ENCODE measurements at places on chromosomes 2 and 18. TPM values are rescaled to one million over a fixed set of nuclear protein-coding genes. Genes with fewer than 3 reads are reported as not detected.

DNA sequence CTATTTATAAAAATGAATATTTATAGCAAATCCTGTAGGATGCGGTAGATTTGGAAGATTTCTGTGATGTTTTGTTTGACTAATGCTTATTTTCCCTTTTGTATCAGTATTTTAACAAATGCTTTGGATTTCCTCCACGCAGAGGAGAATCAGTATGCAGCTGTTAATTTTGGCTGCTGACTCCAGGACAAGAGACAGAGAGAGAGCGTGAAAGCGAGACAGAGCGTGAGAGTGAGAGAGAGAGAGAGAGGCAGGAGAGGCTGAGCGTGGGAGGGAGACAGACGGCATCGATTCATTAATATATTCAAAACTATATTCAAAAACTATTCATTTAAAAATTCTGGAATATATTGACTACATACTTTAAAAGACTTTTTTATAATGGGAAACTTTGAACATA, 62.5 kb downstream of the RRM2 start:
- H3K27me3 ChIP-seq: no peaks in the 10 kb centered on the region
- DNase-seq: no peak
- no peaks in the 10 kb centered on the region for H3K4me1 ChIP-seq

RALB gene
- total RNA-seq: 15.8 TPM

DNA sequence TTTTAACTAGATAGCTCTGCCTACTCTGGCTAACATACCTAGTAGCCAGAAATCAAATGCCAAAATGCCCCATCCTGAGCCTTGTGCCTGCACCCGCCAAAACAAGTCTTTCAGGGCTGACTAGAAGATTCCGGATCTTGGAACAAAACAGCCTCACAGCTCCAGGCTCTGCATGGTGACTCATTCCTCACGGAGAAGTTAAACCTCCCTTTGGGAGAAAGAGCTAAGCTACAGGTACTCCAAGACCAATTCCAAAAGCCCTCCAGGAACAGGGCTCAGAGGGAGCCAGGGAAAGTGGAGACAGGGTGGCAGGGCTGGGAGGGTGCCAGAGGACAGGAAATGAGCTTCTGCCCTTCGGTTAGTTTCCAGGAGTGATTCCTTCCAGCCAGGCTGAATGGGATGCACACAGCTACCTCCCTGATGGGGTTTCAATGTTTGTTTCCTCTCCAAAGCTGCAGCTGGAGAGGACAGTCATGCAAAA, 295.6 kb downstream of the TNS1 start:
- no peaks in the 10 kb centered on the region for H3K36me3 ChIP-seq
- H3K4me3 ChIP-seq: no peak overlapping the region
- no peak for DNase-seq
- H3K27me3 ChIP-seq: no peaks in the 10 kb centered on the region
- no peak overlapping the region for H3K27ac ChIP-seq

GRCh38 chr18:41879256-41879655, 75.8 kb upstream of the PIK3C3 start:
- no peaks in the 10 kb centered on the region for H3K36me3 ChIP-seq
- DNase-seq: no peak
- H3K27me3 ChIP-seq: no peaks in the 10 kb centered on the region
- no peak overlapping the region for H3K4me3 ChIP-seq

GRCh38 chr18:68449292-68449691, 265.6 kb downstream of the TMX3 start:
- H3K27me3 ChIP-seq: no peaks in the 10 kb centered on the region
- no peak for DNase-seq
- H3K27ac ChIP-seq: no peak overlapping the region
- H3K4me1 ChIP-seq: no peaks in the 10 kb centered on the region
- H3K4me3 ChIP-seq: no peak overlapping the region

MC5R gene
- total RNA-seq: not detected

CRYGD gene
- total RNA-seq: not detected

- H3K4me1 ChIP-seq: no peaks in the 10 kb centered on the region
- DNase-seq: no peak
- no peak overlapping the region for H3K4me3 ChIP-seq
- no peaks in the 10 kb centered on the region for H3K36me3 ChIP-seq
- H3K27ac ChIP-seq: no peak overlapping the region
These were observed 267.9 kb downstream of the NYAP2 start for GRCh38 chr2:225667445-225667844.

ITGA4 gene
- 0.85 TPM for total RNA-seq

DNA sequence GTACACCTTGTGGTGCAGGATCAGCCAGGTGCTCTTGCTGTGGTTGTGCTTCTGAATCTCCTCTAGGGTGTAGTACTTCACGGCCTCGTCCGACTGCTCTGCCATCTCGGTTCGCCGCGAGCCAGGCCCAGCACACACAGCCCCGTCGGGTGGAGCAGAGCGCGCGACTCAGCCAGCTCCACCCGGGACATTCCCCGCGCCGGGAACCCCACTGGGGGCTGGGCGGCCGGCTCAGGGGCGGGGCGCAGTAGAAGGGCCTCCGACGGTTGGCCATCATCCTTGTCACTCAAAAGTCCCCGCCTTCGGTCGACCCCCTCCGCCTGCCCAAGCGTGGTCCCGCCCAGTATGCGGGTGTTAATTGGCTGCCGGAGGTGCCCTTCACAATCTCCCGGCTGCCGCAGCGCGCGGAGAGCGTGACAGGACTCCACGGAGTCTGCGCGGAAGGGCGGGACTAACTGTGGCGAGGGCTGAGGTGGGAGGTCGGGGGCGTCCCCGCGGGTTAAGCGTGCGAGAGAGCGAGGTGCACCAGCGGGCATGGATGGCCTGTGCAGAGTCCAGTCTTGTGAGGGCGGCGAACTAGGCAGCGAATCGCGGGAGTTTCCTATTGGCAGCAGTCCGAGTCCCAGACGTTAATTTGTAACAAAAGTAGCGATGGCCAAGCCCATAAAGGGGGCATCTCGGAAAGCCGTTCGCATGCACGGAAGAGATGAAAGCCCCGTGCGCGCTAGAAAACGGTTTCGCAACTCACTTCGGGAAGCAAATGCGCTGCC, at the start of gene CYB5A:
Gene CYB5A, minus strand, starts transcription at position 193 of the 770 bp plus-strand sequence. Its CDS starts 88 bp downstream, at position 105.
- H3K27me3 ChIP-seq: no peaks in the 10 kb centered on the region
- H3K4me1 ChIP-seq: no peaks in the 10 kb centered on the region
- no peaks in the 10 kb centered on the region for H3K36me3 ChIP-seq

GRCh38 chr2:64203858-64204632, 59.8 kb upstream of the PELI1 start:
- H3K36me3 ChIP-seq: no peaks in the 10 kb centered on the region
- no peak overlapping the region for H3K27ac ChIP-seq
- H3K27me3 ChIP-seq: no peaks in the 10 kb centered on the region
- no peak for DNase-seq

ELMOD3 gene
- 7.8 TPM for total RNA-seq

FHL2 gene
- total RNA-seq: 5.2 TPM

DNA sequence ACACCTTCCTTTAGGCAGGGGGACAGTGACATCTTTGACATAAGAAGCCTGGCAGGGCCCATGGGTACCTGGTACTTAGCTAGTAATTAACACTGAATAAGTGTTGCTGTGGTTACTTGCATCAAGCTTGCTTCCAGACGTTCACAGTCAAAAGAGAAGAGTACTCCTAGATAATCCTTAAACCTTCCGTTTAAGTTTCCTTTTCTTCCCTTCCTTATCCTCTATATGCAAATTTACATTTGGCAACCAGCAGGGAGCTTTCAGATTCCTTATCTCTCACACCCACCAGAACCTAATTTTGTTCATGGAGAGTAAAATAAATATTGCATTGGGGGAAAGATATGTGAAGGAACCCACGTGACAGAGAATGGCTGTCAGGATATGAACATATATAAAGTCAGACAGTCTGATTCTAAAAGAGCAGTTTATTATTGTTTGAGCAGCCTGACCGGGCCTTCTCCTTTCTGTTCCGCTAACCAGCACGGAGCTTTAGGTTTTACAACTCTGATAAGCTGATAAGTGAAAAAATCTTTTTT, 7.8 kb upstream of the RAB31 start:
- no peak overlapping the region for H3K27ac ChIP-seq
- no peaks in the 10 kb centered on the region for H3K36me3 ChIP-seq
- no peak for DNase-seq

Data from pancreas (tissue), 10 donors.